ENCODE measurements at places on chromosomes 16 and 17.

DNA sequence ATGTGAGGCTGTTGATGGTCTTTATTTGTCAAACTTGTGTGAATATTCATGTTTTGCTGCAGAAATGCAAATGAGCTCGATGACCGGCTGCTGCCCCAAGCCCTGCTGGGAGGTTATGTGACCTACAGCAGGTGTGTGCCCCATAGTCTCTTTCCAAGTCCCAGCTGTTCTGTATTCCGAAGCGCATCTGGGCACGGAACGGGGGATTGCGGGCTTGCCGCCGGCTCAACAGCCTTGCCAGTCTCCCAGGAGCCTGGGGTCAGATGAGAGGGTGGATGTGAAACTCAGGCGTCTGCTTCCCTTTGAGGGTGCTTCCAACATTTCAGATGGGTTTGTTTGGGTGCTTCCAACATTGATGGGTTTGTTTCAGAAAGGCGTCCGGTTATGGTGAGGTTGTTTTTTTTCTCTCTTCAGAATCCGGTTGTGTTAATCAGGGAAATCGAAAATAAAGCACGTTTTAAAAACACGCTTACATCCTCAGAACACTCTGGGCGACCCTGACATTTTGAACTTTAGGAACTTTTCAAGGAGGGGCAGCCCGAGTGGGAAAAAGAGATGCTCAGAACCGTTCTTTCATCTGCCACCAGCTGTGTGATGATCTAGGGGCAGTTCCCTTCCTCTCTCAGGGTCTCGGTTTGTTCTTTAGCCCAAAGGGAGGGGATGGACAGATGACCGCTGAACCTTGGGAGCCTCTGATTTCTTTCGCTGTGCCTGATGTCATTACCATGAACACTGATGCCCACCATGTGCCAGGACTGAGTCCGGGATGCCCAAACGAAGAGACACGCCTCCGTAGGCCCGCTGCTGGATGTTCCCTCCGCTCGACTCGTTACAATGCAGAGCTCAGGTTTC lies 47.8 kb upstream of the AMZ2 start:
- DNase-seq, result no peak

- no peak for DNase-seq
These were observed 19.5 kb downstream of the PLLP start for GRCh38 chr16:57264950-57265371.

DNA sequence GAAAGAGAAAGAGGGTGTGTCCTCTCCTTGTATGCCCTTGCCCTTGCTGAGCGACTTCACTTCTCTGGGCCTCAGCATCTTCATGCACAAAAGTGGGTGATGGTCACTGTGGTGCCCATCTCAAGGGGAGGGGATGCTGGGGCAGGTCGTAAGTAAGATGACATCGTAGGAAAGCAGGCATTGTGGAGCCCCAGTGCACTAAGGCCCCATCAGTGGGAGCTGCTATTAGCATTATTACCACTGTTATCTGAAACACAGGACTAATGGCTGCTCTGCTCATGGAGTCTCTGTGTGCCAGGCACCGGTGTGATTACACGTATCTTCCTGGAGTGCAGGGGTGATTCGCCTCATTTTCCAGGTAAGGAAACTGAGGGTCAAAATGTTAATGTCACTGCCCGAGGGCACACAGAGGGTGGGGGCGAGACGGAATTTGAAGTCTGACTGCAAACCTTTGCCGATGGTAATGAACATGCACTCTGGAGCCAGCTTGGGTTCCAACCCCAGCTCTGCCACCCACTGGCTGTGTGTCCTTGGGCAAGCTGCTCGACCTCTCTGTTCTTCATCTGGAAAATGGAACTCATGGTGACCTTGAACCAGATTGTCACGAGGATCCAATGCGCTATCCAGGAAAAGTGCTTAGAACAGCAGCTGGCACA lies 63.2 kb upstream of the GSE1 start:
- DNase-seq, result no peak

- no peak for DNase-seq
These were observed 3.8 kb upstream of the RASL10B start for GRCh38 chr17:35727635-35728034.

DNA sequence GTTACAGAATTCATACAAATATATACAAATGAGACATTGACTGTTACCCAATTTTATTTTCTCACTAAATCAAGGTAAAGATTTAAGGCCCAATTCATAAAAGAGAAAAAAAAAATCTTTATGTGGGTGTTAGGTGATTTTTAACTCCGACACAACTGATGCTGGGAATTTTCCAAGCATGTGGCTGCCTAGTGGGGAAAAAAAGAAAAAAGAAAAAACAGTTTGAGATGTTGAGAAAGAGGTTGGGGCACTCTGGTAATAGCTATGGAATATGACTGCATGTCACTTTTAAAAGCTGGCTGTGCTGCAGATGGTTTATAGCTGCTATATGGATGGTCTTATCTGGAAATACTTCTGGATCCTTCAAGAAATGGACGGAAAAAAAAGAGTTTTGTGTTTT lies 739.9 kb upstream of the SOX9 start:
- DNase-seq, result no peak

GRCh38 chr17:47993964-47994363 lies 23.1 kb downstream of the CDK5RAP3 start:
- DNase-seq, result no peak

GRCh38 chr17:65977041-65977440 lies 214.9 kb downstream of the CEP112 start:
- no peak for DNase-seq

GRCh38 chr17:17942846-17943245 lies 29.4 kb downstream of the TOM1L2 start:
- no peak for DNase-seq

- no peak for DNase-seq
These were observed 140.5 kb upstream of the HS3ST2 start for GRCh38 chr16:22673421-22673831.

- DNase-seq, result no peak
These were observed 12.2 kb upstream of the SP2 start for GRCh38 chr17:47883589-47884426.

DNA sequence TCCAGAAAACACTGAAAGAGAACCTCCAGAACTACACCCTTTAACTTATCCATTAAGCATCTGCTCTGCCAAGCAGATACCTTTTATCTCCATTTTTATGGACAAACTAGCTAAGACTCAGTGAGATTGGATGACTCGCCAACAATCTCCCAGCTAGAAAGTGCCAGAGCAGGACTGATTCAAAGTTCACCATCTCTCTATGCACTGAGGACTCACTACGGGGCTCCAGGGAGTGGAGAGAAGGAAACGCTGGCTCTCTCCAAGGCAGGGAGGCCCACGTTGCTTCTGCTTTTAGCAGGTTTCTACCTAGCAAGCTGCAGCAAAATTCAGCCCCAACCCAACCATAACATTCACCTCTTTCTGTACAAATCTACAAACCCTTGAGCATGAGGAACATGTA lies 52.8 kb upstream of the ARHGAP44 start:
- DNase-seq, result no peak

- DNase-seq, result no peak
These were observed 150.8 kb downstream of the CPPED1 start for GRCh38 chr16:12652924-12653323.

- DNase-seq, result no peak
These were observed 14.1 kb upstream of the NLRP1 start for GRCh38 chr17:5598457-5598856.

DNA sequence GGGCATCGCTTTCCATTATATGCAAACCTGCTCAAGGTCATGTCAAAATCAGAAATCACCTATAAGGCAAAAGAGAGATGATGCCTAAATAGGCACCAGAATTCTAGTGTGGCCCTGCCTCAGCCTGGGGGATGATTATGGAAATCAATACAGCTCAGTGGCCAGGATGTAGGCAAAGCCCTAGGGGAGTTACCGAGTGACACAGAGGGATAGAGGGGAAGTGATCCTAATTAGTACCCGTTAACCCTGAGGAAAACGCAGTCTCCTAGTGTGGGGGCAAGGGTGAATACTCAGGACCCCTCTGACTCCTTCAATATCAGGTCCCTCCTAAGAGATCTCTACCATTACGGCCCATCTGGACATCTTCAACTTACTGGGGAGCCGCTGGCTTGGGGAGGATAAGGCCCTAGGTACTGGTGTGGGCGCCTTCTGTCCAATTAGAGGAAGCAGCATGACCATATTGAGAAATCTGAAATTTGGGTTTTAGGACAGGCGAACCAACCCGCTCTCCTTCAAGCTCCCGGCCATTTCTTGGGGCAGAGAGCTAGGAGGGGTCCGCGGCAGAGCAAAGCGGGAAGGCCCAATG lies 725 bp downstream of the NT5C3B start:
- no peak for DNase-seq

- no peak for DNase-seq
These were observed 24.6 kb downstream of the FZD2 start for GRCh38 chr17:44581868-44582267.

- no peak for DNase-seq
These were observed 108.5 kb downstream of the COPRS start for GRCh38 chr17:31750578-31750977.

DNA sequence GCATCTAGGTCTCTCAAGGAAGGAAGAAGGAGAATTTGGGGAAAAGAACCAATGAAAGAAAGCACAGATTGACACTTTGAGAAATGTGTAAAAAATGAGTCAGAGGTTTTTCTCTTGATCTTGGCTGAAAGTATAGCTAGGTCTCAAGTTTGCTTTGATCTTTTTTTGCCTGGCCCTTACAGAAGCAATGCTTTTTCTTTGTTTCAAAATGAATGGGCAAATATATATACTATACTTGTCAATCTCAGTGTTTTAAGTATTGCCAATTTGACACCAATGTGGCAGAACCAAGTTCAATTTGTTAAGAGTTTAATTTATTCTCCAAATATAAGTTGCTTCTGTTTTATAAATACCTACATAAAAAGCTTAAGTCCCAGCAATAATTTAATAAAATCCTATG lies 119.6 kb downstream of the PPM1E start:
- no peak for DNase-seq

DNA sequence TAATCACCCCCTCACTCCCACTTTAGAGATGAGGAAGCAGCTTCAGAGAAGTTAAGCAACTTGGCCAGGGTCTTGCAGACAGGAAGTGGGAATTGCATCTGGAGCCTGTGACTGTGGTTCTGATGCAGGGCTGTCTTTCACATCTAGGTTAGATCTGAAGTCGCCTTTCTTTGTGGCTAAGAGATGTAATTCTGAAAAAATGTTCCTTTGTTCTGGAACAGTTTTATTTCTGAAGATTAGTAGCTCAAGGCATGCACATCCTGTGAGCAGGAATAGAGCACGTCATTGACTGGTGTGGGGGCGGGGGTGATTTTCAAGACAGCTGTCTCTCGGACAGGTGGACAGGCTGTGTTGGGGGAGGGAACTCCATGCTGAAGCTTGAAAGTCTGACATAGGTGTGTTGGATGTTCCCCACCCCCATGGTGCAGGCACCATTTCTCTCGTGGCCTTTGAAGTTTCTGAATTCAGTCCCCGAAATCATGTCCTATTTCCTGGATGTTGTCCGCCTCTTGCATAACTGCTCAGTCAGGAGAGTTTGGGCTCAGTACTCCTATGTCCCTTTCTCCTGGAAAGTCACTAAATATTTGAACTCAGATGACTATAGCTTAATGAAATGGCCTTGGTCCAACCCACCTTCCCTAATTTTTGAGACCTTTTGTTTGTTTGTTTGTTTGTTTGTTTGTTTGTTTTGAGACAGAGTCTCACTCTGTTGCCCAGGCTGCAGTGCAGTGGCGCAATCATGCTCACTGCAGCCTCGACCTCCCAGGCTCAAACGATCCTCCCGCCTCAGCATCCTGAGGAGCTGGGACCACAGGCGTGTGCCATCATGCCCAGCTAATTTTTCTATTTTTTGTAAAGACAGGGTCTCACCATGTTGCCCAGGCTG lies 21.0 kb upstream of the HERPUD1 start:
- no peak for DNase-seq

GRCh38 chr17:80319262-80319998 lies 58.8 kb downstream of the RNF213 start:
- DNase-seq, result no peak

- DNase-seq, result no peak
These were observed 7.6 kb upstream of the LCAT start for GRCh38 chr16:67951485-67951884.

DNA sequence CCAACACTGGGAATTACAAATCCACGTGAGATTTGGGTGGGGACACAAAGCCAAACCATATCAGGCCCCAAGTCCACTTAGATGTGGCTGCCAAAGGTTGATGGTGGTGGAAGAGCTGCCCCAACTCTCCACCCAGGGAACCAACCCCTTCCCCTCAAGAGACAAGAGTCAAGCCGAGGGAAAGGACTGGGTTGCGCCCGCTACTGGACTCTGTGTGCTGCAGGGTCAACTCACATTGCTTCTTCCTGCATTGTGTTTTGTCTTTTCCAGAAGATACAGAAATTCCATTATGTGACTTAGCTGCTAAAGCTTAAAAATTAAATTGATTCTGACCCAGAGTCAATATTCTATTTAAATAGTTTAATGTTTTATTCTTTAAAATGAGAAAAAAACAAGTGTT lies 58.5 kb downstream of the ADAMTS18 start:
- DNase-seq, result no peak

- no peak for DNase-seq
These were observed 19.8 kb upstream of the TIMP2 start for GRCh38 chr17:78944956-78945355.

DNA sequence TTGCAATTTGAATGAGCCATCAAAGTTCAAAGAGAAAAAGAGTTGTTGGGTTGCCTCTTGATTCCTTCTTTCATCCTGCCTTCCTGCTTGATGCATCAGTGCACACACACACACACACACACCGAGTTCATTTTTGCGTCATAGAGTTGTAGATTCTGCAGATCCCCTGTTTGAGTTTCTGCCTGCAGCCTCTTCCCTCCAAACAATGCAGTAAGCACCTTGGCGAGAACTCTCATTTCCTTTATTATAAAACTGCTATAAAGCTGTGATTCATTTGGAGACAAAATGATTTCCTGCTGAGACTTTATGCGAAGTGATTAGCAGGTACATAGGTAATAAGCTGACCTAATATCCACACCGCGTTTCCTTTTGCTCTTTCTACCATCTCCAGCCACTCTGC lies 26.7 kb downstream of the DNAH9 start:
- no peak for DNase-seq

- DNase-seq, result no peak
These were observed 220.3 kb upstream of the MON1B start for GRCh38 chr16:76970745-76971099.

GRCh38 chr17:7684851-7685532 lies 2.3 kb downstream of the TP53 start:
- DNase-seq, result no peak

DNA sequence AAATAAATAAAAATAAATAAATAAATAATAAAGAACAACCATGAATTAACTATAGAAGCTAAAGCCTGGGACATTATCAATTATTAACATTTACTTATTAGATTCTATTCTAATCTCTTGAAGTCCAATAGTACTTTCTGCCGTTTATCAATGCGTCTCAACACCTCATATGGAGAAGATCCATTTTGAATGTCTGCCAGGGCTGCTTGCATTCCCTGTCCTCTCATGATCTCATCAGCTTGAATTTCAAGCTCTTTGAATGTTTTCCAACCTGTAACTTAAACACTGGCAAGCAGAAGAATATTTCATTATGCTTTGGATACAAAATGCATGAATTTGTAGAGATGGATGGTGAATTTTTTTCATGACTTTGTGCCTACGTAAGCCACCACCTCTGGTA lies 191.9 kb upstream of the ANKFN1 start:
- DNase-seq, result no peak

- DNase-seq, result no peak
These were observed 17.3 kb downstream of the XYLT1 start for GRCh38 chr16:17453364-17454038.

- DNase-seq, result no peak
These were observed 2.3 kb downstream of the SPACA3 start for GRCh38 chr17:32993977-32994376.
